ENCODE measurements at places on chromosomes 1 and 21.

- no peak for DNase-seq
- H3K4me1 ChIP-seq = no peaks in the 10 kb centered on the region
- no peaks in the 10 kb centered on the region for H3K27me3 ChIP-seq
- no peak overlapping the region for H3K4me3 ChIP-seq
- H3K27ac ChIP-seq = no peak overlapping the region
Observed at GRCh38 chr21:40489001-40489400, 358.0 kb downstream of the DSCAM start.

GRCh38 chr1:185850366-185850765 lies 116.2 kb downstream of the HMCN1 start:
- no peaks in the 10 kb centered on the region for H3K4me1 ChIP-seq
- H3K27me3 ChIP-seq = no peaks in the 10 kb centered on the region
- no peak overlapping the region for H3K4me3 ChIP-seq
- no peak for DNase-seq
- no peak overlapping the region for H3K27ac ChIP-seq

- peaks cover 13% of the 10 kb centered on the region for H3K36me3 ChIP-seq
- peak overlapping the region; percentile 94 for H3K27ac ChIP-seq
- peaks cover 47% of the 10 kb centered on the region for H3K4me1 ChIP-seq
- H3K27me3 ChIP-seq = no peaks in the 10 kb centered on the region
- peak; percentile 99 for DNase-seq
Observed at GRCh38 chr1:150552128-150552910, 3.1 kb downstream of the ADAMTSL4 start.

DNA sequence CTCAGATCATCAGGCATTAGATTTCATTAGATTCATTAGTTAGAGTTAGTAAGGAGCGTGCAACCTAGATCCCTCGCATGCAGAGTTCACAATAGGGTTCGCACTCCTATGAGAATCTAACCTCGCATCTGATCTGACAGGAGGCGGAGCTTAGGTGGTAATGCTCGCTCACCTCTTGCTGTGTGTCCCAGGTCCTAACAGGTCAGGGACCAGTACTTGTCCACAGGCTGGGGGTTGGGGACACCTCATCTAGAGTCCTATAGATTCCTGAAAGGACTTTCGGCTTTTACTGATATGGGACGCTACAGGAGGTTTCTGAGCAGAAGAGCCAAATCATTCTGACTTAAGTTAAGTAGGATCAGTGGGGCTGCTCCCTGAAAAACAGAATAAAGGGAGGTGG lies 91.4 kb downstream of the AKT3 start:
- no peaks in the 10 kb centered on the region for H3K27me3 ChIP-seq
- no peaks in the 10 kb centered on the region for H3K36me3 ChIP-seq
- H3K4me1 ChIP-seq = peaks cover 5% of the 10 kb centered on the region

DNA sequence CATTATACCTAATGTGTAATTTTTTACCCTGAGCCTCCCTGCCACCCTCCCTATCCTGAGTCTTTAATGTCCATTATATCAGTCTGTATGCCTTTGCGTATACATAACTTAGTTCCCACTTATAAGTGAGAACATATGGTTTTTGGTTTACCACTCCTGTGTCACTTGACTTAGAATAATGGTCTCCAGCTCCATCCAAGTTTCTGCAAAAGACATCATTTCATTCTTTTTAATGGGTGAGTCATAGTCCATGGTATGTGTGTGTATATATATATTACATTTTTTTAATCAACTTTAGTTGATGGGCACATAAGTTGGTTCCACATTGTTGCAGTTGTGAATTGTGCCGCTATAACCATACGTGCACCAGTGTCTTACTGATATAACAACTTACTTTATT lies 477.1 kb upstream of the NEGR1 start:
- H3K27ac ChIP-seq = no peak overlapping the region
- no peaks in the 10 kb centered on the region for H3K36me3 ChIP-seq
- no peak overlapping the region for H3K4me3 ChIP-seq
- DNase-seq = no peak
- H3K27me3 ChIP-seq = no peaks in the 10 kb centered on the region

- H3K36me3 ChIP-seq = no peaks in the 10 kb centered on the region
- H3K4me3 ChIP-seq = no peak overlapping the region
- H3K4me1 ChIP-seq = no peaks in the 10 kb centered on the region
- H3K27me3 ChIP-seq = no peaks in the 10 kb centered on the region
Observed at GRCh38 chr1:107277022-107277421, 136.2 kb downstream of the NTNG1 start.

GRCh38 chr1:147581459-147581858 lies 40.2 kb downstream of the BCL9 start:
- no peak overlapping the region for H3K4me3 ChIP-seq
- H3K27ac ChIP-seq = no peak overlapping the region
- H3K4me1 ChIP-seq = peaks cover 39% of the 10 kb centered on the region
- no peaks in the 10 kb centered on the region for H3K27me3 ChIP-seq
- DNase-seq = no peak

GRCh38 chr1:202362212-202362611 lies 13.7 kb downstream of the PPP1R12B start:
- no peaks in the 10 kb centered on the region for H3K36me3 ChIP-seq
- DNase-seq = no peak
- H3K4me1 ChIP-seq = no peaks in the 10 kb centered on the region
- H3K4me3 ChIP-seq = no peak overlapping the region

DNA sequence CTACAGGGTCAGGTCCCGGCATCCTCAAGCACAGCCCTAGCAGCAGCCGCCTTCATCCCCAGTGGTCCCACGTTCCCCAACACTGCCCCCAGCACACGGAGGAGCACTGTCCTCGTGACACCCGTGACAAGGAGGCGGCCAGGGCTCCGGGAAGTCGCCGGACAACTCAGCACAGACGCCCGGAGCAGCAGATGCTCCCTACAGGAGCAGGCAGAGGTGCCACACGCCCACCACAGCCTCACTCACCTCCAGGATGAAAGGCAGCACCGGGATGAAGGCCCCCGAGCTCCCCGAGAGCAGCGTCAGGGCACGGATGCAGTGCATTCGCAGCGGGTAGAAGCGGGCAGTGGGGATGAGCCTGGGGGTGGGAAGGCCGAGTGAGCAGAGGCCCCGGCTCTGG lies 8.2 kb downstream of the NOC2L start:
- DNase-seq = no peak
- H3K4me3 ChIP-seq = no peak overlapping the region
- no peaks in the 10 kb centered on the region for H3K36me3 ChIP-seq
- H3K27me3 ChIP-seq = no peaks in the 10 kb centered on the region
- no peak overlapping the region for H3K27ac ChIP-seq

GRCh38 chr1:168932539-168932938 lies 174.0 kb upstream of the ATP1B1 start:
- H3K36me3 ChIP-seq = no peaks in the 10 kb centered on the region
- no peak overlapping the region for H3K27ac ChIP-seq
- H3K27me3 ChIP-seq = no peaks in the 10 kb centered on the region
- DNase-seq = no peak

GRCh38 chr1:107244709-107245500 lies 104.1 kb downstream of the NTNG1 start:
- no peak overlapping the region for H3K27ac ChIP-seq
- H3K27me3 ChIP-seq = no peaks in the 10 kb centered on the region
- no peak for DNase-seq
- H3K36me3 ChIP-seq = no peaks in the 10 kb centered on the region

GRCh38 chr21:33308586-33309490 lies 15.9 kb upstream of the IFNAR1 start:
- H3K36me3 ChIP-seq = no peaks in the 10 kb centered on the region
- DNase-seq = no peak
- H3K4me1 ChIP-seq = no peaks in the 10 kb centered on the region
- no peak overlapping the region for H3K27ac ChIP-seq
- no peak overlapping the region for H3K4me3 ChIP-seq

GRCh38 chr21:21295303-21295702 lies 297.1 kb downstream of the NCAM2 start:
- DNase-seq = no peak
- H3K27me3 ChIP-seq = no peaks in the 10 kb centered on the region
- no peak overlapping the region for H3K4me3 ChIP-seq
- no peak overlapping the region for H3K27ac ChIP-seq

GRCh38 chr1:166827426-166827825 lies 11.8 kb upstream of the POGK start:
- H3K4me3 ChIP-seq = no peak overlapping the region
- no peak overlapping the region for H3K27ac ChIP-seq
- H3K4me1 ChIP-seq = no peaks in the 10 kb centered on the region
- H3K27me3 ChIP-seq = no peaks in the 10 kb centered on the region
- no peaks in the 10 kb centered on the region for H3K36me3 ChIP-seq

DNA sequence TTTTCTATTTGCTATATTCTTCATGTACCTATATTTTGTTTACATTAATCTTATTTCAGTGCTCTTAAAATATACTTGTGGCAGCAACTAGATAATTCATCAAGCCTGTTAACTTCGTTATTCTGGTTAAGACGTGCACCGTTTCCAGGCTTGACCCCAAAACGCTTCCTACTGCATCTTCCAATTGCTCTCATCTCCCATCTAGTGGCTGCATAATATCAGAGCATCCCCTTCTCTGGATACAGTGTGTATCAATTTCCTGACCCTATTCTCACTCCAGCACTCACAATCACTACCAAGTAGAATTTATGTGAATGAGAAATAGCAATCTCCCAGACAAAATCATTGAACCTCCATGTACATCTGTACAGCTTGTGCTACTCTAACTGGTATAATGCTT lies 1280.3 kb upstream of the B3GALT2 start:
- no peaks in the 10 kb centered on the region for H3K4me1 ChIP-seq
- no peaks in the 10 kb centered on the region for H3K36me3 ChIP-seq
- no peak for DNase-seq
- no peaks in the 10 kb centered on the region for H3K27me3 ChIP-seq
- H3K4me3 ChIP-seq = no peak overlapping the region
- H3K27ac ChIP-seq = no peak overlapping the region

DNA sequence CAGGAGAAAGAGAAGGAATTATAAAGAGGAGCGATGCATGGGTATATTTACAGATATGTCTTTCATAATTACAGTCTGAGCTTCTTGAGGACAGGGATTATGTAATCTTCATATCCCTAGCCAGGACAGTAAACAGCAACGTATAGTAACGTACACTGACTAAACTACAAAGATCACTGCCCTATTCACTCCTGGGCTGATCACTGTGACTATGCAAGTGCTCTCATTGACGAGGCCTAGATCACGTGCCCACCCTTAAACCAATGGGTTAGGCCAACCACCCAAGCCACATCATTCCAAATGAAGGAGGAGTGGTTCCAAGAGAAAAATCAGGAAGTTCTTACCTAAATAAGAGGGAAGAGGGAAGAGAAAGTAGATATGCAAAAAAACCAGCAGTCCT lies 18.5 kb downstream of the PIK3R3 start:
- no peaks in the 10 kb centered on the region for H3K36me3 ChIP-seq
- H3K4me3 ChIP-seq = no peak overlapping the region
- no peaks in the 10 kb centered on the region for H3K4me1 ChIP-seq
- DNase-seq = no peak
- H3K27me3 ChIP-seq = no peaks in the 10 kb centered on the region
- no peak overlapping the region for H3K27ac ChIP-seq

All from vagina (tissue), 2 donors.